ENCODE measurements at places on chromosomes 2 and 18.

DNA sequence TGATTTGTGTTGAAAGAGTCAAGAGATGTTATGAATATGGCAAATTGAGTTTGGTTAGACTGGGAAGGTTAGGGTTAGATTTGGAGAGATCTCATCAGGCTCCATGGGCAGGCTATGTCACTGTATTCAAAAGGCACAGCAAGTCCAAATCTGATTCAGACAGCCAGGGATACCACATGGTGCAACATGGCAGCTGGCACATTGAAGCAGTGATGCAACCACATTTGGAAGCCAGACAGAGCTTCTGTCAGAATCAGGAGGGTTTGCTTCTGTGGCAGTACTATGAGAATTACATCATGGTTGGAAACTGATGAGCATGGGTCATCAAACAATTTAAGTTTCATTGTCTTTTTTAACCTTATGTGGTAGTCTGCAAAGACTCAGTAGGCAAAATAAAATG, 772.2 kb downstream of the SUCLG1 start:
- no peak for DNase-seq

- no peak for DNase-seq
These were observed 213.9 kb downstream of the SH3RF3 start for GRCh38 chr2:109342930-109343329.

GRCh38 chr2:75241696-75242095, 42.4 kb upstream of the TACR1 start:
- no peak for DNase-seq

DNA sequence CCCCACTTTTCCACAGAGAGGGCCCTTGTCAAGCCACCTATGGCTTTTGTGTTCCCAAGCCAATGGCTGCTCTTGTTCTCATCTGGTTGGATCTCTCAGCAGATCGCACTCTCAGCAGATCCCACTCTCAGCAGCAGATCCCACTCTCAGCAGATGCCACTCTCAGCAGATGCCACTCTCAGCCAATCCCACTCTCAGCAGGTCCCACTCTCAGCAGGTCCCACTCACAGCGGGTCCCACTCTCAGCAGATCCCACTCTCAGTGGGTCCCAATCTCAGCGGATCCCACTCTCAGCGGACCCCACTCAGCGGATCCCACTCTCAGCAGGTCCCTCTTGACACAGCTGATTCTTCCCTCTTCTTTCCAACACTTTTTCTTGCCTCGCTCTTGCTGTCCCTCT, 59.3 kb upstream of the MGAT4A start:
- DNase-seq: no peak

DNA sequence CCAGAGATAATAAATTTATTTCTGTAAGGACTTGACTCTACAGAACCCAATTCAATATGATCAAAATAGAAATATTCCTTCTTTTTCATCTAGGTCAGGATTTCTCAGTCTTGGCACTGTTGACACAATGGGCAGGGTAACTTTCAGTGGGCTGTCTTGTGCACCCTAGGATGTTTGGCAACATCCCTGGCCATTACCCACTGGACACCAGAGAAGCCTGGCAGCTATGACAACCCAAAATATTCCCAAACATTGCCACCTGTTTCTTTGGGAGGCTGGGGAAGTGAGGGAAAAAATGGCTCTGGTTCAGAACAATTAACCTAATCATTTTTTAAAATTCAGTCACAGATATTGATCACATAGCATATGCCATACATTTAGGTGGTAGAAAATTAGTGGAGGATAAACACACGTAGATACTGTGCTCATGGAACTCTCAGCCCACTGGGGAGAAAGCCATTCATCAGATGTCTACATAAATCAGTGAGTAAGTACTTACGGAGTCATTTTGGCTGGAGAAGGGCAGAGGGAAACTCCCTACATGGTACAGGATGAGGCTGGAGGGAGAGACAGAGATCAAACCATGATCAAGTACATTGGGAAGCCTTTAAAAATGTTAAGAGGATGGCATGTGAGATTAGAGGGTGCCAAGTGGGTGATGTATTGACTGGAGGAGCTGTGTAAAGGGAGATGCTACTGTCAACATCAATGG, 718 bp upstream of the TNP1 start:
- no peak for DNase-seq

DNA sequence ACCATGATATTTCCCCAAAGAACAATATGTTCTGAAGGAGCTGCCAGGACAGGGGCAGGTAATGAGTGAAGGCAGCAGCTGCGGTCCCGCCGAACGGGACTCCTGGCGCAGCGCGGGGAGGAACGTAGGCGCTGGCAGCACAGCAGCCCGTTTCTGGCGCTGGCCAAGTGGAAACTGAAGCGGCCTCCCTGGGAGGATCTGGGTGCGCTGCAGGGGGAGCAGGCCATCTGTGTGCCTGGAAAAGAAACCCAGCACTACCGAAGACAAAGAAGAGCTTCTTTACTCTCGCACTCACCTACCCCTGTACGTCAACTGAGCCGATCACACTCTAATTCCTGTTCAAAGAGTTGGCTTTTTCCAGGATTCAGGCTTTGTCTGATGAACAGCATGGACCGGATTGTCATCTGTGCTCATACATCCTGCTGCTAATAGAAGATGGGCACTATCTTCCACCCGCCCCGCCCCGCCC, 11.8 kb downstream of the G6PC2 start:
- peak; percentile 31 for DNase-seq

GRCh38 chr2:49129034-49129433, 25.3 kb downstream of the FSHR start:
- DNase-seq: no peak

GRCh38 chr2:208128136-208128535, 1.5 kb downstream of the CRYGC start:
- no peak for DNase-seq

- no peak for DNase-seq
These were observed 124.2 kb downstream of the RPRM start for GRCh38 chr2:153354377-153354776.

GRCh38 chr2:176082824-176083751, 674 bp downstream of the EVX2 start:
- no peak for DNase-seq

DNA sequence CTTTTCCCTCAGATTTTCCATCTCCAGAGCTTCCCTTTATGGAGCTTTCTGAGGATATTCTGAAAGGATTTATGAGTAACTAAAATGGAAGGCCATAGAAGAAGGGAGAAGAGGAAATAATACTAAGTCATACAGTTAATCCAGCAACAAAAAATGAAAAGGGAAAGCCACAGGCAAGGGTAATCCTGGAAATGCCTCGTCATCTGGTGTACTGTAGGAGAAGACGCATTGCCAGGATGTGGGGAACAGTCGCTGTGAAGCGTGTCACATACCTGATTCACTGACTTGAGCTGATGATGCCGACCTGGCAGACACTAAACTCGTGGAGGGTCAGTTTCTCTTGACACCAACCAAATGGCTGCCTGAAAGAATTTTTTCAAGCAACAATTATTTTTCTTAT, 34.7 kb upstream of the ALPP start:
- no peak for DNase-seq

DNA sequence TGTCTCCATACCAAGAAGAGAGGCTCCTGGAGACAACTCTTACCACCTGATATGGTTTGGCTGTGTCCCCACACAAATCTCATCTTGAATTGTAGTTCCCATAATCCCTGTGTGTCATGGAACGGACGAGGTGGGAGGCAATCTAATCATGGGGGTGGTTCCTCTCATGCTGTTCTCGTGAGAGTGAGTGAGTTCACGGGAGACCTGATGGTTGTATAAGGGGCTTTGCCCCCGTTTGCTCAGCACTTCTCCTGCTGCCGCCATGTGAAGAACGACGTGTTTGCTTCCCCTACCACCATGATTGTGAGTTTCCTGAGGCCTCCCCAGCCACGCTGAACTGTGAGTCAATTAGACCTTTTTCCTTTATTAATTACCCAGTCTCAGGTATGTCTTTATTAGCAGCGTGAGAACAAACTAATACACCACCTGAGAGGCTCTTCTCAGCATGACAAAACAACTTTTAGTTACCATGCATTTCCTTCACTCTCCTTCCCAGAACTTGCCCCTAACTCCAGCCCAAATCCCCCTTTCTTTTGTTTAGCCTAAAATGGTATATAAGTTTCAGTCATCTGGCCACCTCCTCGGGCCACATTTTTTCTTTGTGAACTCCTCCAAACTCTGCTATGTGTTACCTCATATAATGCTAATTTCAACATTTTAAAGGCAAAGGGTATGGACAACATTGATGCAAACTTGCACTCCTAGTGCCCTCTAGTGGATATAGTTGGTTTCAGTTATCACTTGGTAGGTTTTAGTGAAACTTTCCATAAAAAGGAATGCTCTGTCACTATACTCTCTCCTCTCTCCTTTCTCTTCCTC, 58.6 kb upstream of the SLC25A52 start:
- DNase-seq: peak; percentile 51

GRCh38 chr2:69154106-69154505, 141.1 kb downstream of the ANTXR1 start:
- peak; percentile 57 for DNase-seq

GRCh38 chr2:120739438-120740090, 3.9 kb downstream of the GLI2 start:
- no peak for DNase-seq

- no peak for DNase-seq
These were observed 40.4 kb downstream of the SH2D6 start for GRCh38 chr2:85458601-85459563.

DNA sequence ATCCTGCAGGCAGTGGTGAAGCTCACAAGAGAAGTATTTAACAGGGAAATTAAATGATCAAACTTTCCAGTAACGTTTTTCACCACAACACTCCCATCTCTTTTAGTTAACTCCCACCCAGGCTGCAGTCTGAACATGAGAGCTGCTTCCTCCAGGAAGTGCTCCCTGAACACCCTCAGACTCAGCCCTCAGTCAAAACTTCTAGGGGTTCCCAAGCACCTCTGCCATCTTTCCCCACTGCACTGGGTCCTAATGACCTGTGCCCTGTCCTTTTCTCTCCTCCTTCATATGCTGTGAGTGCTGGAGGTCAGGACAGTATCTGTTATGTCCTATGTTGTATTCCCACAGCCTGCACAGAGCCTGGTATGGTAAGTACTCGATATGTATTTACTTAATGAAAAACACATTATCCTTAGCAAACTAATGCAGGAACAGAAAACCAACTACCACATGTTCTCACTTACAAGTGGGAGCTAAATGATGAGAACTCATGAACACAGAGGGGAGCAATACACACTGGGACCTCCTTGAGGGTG, 49.2 kb upstream of the ASPRV1 start:
- no peak for DNase-seq

DNA sequence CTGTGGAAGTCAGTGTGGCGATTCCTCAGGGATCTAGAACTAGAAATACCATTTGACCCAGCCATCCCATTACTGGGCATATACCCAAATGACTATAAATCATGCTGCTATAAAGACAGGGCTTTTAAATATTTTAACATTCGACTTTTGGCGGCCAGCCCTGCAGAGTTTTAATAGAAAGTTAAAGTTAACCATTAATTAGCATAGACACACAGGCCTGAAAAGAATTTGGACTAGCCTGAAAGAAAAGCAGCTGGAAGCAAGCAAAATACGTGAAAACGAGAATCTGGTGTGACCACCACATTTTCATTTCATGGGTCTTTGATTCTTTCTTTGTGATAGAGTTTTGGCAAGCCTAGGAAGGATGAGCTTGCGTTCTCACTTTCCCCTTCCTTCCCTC, 184.0 kb downstream of the SCG2 start:
- DNase-seq: no peak

GRCh38 chr18:34726286-34727004, 16.3 kb downstream of the DTNA start:
- no peak for DNase-seq

DNA sequence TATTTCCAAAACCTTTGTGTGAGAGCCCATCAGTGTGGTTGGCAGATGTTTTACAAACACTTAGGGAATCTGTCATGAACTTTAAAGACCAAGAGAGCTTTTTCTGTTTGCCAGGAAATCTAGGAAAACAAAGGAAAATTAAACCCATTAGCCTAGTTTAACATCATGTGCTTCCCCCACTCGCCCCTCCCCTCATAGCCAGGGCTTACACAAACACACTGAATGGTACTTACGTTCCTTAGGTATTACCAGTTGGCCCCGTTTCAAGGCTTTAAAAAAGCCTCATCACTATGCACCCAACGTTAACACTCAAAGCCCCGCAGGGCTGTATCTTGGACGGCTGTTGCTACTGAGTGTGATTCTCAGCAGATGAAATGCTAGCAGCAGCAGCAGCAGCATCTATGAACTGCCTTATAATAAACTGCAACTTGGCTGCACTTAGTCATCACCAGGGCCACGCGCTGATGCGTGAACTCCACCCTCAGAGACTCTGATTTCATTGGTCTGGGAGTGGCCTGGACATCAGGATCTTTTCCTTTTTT, 20.1 kb upstream of the TTC39C start:
- peak; percentile 91 for DNase-seq

Data from foreskin melanocyte (primary cell).